Astrocyte (in vitro differentiated cells and primary cell): ENCODE measurements at places on chromosomes 3 and 15.

DNA sequence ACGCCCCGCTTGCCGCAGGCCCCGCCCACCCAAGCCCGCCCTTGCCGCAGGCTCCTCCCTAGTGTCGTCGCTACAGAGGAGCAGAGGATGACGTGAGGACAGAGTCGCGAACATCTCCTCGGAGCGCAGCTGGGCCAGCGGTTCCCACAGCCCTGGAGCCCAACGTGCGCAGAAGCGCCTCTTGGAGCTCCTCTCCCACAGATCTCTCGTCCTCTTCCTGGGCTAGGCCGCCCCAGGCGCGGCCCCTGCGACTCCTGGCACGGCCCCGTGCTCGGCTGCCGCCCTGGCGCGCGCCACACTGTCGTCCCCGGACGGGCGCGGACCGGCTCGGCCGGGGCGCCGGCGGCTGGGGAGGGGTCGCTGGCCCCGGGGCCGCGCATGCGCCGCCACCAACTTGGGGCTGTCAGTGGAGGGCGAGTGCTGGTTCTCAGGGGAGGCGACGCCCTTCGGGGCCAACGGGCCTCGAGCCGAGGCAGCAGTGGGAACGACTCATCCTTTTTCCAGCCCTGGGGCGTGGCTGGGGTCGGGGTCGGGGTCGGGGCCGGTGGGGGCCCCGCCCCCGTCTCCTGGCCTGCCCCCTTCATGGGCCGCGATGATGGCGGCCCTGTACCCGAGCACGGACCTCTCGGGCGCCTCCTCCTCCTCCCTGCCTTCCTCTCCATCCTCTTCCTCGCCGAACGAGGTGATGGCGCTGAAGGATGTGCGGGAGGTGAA lies at the start of gene TRPC1:
Gene TRPC1, plus strand, starts transcription at position 67 of the 714 bp plus-strand sequence. Its CDS starts 526 bp downstream, at position 593.
- peak; percentile 62 for DNase-seq

DNA sequence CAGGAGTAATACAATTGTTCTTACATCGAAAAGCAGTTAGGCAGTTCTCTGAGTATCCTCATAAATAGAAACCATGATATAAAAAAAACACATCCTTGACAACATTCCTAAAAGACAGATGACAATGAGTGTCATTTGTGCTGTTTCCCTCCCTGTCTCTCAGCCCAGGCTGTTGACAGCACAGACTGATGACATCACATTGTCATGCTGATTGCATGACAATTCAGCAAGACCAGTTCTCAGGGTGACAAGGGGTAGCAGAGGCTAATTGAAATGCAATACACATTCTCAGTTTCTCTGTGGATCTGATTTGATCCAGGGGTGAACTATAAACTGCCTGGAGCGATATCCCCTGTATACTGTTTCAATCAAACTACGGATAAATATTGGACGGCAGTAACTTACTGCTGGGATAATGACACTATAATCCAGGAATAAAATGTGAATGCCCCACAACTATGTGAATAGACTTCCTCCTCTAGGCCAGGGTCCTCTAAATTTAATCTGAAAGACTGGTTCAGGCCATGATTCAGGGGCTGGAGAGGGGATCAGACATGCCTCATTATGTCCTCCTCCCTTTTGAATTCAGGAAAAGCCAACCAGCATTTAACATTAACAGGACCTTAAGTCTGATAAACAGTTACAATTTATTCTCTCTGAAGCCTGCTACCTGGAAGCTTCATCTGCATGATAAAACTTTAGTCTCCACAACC lies 16.7 kb upstream of the EIF1B start:
- no peak for DNase-seq

GRCh38 chr3:172129850-172130716 lies 90.7 kb downstream of the FNDC3B start:
- peak; percentile 99 for DNase-seq

- DNase-seq = no peak
Observed at GRCh38 chr15:88664151-88664778, 25.4 kb downstream of the ISG20 start.

DNA sequence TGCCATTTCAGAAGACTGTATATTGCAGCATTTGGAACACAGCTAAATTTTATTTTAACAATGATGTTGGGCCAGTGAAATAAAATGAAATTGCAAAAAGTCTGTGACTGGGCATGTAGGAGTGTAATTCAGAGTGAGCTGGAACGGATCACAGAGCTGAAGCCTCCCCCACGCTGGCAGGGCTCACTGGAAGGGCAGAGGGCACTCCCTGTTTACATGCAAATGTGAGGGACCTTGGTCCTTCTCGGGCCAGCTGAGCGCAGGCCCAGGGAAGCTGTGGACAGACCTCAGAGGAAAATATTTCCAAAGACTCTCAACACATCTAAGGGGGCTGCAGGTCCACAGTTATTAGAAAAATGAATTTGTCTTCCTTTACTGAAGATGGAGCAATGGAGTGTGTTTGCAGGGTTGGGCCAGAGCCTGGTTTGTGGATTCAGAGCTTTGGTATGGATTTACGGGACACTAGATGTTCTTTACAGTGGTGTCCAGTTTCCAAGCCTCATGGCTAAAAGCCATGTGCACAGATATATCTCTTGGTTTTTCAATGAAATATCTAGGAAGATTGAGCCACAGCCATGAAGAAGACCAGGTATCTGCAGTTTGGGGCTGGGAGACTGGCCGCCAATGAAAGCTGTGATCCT lies 32.0 kb downstream of the TRPM1 start:
- DNase-seq = no peak

DNA sequence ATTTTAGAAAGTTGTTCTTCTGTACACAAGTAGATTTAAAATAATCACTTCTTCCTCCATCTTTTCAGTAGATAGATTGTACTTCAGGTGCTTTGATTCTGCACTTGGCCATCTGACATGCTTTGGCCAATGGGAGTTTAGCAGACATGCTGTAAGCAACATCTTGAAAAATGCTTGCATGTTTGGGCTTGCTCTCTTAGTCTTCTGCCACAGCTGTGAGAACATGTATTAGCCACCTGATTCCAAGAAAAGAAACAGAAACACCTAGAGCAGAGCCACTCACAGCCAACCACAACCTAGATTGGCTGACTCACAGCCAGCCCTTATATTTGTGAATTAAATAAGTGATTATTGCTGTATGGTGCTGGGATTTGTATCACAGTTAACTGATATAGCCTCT lies 70.2 kb upstream of the GADL1 start:
- DNase-seq = no peak

GRCh38 chr3:181454451-181455027 lies 257.2 kb upstream of the SOX2 start:
- no peak for DNase-seq

DNA sequence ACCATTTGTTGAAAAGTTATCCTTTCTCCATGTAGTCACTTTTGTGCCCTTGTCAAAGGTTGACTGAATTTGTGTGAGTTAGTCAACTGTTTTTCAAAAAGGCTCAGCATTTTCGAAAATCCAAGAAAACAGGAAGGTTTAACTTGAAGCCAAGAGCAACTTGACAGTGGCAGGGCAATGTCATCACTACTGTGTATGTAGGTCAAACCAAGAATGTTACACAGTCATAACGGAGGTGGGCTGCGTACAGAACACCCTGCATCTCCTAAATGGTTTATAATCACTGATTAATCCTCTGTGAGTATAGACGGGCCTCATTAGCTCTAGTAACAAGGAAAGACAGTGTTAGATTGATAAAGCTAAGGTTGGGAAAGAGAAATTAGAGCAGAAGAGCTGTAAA lies 1064.9 kb downstream of the FHIT start:
- no peak for DNase-seq

DNA sequence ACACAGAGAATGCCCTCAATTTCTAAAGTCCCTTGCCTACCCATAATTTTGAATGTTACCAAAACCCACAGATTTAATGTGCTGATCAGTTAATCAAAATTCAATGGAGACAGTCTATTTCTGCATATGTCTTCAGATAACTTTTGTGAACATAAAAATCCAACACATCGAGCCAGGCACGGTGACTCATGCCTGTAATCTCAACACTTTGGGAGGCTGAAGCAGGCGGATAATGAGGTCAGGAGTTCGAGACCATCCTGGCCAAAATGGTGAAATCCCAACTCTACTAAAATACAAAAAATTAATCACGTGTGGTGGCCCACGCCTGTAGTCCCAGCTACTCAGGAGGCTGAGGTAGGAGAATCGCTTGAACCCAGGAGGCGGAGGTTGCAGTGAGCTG lies 49.3 kb downstream of the PEAK1 start:
- DNase-seq = no peak

DNA sequence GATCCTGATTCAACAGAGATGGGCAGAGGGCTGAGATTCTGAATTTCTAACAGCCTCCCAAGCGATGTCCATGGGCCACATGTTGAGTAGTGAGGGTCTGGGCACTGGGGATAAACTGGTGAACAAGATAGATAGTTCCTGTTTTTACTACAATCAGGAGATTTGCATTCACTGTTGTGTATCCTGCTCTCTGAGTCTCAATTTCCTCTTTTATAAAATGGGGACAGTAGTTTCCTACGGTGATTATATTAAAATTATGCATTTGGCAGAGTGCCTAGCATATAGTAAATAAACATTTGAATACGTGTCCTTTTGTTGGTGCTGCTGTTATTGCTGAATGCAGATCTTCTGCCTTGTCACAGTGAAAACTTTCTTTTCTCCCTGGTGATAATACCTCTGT lies 102.5 kb downstream of the MYH15 start:
- no peak for DNase-seq

DNA sequence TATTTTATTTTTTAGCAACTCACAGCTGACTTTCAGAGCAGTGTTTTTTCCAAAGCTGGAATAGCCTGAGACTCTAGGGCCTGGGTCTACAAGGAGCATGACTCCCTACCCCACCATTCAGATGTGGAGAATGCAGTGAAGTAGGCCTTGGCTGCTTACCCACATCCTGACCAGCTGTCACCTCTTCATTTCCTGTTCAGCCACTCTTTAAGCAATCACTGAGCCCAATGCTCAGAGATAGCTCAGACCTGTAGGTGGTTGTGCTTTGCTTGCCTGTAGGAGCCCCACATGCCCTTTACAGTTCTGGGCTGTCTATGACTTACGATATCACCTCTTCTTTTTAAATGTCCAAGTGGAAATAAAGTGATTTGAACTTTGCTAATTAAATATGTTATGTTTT lies 148.1 kb downstream of the NEK11 start:
- DNase-seq = peak; percentile 27

DNA sequence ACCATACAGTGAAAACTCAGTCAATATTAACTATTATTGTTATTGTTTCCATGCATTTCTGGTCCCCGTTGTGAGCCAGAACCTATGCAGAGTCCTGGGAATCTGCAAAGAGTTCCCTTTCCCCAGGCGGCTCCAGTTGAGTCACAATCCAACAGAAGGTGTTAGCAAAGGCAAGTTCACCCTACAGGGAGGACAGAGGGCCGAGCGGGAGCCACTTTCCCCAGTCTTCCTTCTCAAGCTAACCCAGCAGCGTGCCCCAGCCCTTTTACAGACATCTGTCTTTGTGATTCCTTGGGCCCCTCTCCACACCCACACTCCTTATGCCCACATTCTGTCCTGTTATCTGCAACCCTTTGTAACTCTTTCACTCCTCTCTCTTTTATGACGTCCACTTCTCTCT lies 13.1 kb upstream of the LTF start:
- no peak for DNase-seq

- DNase-seq = no peak
Observed at GRCh38 chr15:51844747-51845426, 15.4 kb downstream of the TMOD3 start.

GRCh38 chr15:60972866-60973265 lies 256.2 kb downstream of the RORA start:
- DNase-seq = peak; percentile 80

DNA sequence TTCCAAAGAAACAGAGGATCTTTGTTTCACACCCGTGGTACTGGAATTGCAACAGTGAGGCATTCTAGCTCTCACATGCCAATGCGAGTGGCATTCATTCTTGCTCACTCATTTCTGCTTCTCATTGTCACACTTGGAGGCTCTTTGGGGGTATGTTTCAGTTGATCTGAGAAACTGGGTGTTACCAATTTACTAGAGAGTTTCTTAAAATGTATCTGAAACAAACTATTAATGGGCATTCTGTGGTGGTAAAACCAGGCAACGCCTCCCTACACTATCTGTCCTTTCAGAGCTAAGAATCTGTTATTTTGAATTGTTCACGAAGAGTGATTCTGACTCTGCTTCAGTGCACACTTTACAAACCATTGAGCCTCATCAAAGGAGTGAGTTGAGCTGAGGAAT lies 140.6 kb upstream of the BHLHE40 start:
- DNase-seq = no peak

GRCh38 chr3:109874896-109875708 lies 537.8 kb upstream of the DPPA4 start:
- DNase-seq = no peak

GRCh38 chr3:15495461-15496340 lies 25.8 kb downstream of the COLQ start:
- DNase-seq = no peak

DNA sequence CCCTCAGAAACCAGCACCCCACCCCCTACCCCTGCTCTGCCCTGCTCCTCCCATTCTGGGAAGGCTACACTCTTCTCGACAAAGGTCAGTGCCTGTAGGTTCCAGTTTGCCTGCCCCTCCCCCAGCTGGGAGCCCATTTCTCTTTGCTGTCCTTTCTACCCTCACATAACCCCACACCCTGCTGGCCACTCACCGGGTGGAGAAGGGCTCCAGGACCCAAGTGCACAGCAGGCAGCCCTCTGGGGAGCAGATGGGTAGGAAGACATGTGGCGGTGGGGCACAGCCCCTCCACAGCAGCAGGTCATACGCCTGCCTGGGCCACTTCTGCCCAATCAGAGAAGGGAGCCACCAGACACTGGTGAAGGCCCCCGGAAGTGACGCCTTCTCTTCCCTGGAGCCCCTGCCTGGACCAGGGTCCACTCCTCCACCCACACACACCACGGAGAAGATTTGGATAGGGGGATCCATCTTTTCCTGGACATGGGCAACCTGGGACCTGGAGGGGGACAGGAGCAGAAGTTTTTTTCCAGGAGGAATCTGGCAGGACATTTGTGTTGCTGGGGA lies at the start of gene THPO:
Gene THPO, minus strand, starts transcription at position 326 of the 564 bp plus-strand sequence. CDS start 1,948 bp downstream, outside the sequence.
- DNase-seq = no peak

- DNase-seq = no peak
Observed at GRCh38 chr3:72568083-72568482, 280.2 kb downstream of the SHQ1 start.

DNA sequence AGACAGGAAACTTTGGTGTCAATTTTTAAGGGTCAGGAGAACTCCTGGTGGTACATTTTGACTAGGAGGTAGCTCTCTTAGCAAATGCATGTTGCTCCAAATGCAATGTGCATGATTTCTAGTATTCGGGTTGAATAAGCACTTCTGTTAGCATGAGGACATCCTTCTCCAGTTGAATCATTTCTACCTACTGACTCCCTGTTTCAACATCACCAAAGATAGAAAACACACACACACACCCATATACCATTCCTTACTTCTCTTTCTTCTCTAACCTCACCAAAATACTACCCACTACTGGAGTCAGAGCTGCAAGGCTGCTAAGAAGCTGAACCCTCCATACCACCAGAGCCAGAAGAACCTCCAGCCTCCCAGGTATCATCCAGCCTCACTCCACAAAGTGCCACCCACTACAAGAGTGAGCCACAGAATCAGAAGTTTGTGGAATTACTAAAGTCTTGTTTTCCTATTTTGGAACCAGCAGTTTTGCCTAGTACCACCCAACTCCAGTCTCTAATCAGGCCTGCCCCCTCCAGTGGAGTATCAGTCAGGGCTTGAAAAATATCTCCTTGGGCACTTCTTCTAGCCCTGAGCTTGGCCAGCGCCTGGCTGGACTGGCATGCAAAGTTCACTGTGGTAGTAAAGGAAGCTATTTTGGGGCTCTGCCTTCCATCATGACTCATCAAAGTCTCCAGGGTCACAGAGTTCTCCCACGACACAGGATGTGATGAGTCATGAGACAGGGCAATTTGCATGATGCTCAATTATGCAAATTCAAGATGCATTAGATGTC lies 110.3 kb downstream of the CYP19A1 start:
- DNase-seq = peak; percentile 85
